Right cardiac atrium (tissue), 5 donors: ENCODE measurements at places on chromosomes 6 and 20.

DNA sequence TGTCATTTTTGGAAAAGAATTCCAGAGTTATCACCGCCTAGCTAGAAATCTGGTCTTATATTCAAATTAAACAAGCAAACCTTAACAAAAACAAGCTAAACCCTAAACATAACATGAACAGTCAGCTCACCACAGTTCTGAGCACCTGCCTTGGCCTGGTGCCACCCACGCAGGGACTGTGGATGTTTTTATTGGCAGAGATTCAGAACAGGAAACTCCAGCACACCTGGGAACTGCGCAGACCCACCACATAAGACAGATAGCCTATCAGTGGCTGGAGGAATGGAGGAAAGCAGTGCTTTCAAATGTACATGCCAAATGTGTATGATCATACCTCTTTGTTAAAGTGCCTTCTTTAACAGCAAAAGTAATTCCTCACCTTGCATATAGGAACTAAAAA, 8.9 kb downstream of the SLC16A10 start:
- DNase-seq, result no peak

DNA sequence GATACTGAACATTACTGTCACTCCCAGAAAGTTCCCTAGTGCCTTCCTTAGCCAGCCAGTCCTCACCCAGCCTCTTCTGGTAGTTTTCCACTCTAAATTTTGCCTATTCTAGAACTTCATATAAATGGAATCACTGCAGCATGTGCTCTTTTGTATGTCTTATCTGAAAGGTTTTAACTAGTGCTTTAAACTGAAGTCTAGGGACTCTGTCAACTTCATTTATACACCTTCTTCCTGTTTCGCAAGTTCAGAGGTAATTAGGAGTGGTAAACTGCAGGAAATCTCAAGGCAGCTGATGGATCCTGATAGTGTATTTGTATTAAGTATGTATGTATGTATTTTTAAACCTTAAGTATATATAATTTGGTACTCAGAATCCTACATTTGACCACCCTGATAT, 94.3 kb downstream of the TCP11 start:
- DNase-seq, result no peak

DNA sequence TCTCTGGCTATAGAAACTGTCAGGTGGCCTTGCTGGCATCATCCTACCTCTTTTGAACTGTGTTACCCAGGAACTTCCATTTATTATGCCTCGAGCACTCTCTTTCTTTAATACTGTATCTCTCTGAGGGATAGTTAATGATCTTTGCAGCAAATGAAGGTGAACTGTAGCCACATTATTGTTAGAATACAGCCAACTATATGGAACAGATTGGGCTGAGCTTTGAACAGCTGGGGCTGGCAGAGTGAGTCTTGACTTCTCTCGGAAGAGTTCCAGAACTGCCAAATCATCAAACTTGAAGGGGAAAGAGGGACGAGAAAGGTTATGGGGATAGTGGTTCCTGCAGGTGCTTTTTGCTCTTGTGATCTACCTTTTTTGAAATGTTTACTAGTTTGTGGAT, 237.7 kb downstream of the PRL start:
- no peak for DNase-seq

DNA sequence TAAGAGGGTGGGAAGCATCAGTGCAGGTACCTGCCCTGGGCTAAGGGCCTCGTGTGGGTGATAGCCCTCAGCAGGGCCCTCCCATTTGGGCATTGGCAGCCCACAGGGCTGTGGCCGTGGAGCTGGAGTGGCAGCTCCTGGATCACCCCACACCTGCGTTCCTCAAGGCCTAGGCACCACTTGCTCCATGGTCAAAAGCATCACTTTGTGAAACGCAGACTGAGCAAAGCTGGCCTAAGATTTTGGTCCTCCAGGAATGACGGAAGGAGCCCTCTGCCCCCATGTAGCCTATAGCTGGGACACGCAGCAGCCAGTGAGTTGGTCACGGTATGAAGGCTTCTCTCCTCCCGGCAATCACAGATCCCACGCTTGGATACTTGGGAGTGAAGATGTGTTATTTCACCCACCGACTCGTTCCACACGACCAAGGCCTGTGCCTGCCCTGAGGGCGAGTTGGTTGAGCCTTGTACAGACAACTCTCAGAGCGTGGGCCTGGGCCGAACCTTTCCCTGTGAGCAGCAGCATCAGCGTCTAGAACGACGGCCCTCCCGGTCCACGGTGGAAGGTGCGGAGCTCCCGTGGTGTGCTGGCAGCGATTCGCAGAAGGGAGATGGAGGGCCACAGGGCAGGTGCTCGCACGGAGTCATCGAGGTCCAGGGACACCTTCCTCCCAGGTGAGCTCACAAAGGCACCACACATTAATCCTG, 39.7 kb downstream of the THBS2 start:
- no peak for DNase-seq

DNA sequence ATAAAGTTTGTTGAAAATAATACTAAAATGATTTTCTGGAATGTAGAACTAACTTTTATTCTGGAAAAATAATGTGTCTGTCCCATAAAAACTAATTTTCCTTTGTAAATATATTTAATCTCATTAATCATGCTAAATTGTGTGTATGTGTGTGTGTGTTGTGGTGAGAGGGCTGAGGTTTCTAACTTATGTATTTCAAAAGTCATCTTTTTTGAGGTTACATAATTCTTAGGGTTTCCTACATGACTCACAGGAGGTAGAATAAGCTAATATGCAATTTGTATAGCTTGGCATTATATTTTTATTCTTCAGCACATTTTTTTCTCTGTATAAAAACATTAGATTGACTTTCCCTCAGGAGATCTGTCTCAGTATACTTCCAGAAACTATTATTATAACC, 64.1 kb upstream of the CLVS2 start:
- DNase-seq, result no peak

- peak; percentile 74 for DNase-seq
These were observed 4.6 kb upstream of the LSM14B start for GRCh38 chr20:62117658-62118057.

GRCh38 chr6:85628353-85628752, 14.3 kb downstream of the SYNCRIP start:
- no peak for DNase-seq

- DNase-seq, result peak; percentile 79
These were observed 47.0 kb downstream of the OR2B2 start for GRCh38 chr6:27864906-27865849.

DNA sequence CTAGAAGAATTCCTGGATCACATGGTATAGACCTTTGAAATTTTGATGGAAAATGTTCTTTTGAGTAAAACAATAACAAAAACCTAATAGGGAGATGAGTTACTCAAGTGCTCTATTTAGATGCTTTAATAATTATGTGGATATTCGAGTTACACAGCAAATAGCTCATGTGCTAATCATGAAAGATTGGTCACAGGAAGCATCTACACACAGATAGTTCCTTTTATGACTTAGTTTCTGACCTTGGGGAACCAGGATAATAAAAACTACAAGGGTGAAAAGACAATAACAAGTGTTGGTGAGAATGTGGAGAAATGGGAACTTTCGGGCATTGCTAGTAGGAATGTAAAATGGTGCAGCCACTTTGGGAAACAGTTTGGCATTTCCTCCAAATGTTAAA, 19.7 kb downstream of the UBE2V1 start:
- no peak for DNase-seq

GRCh38 chr20:9515214-9515585, 810 bp downstream of the LAMP5 start:
- DNase-seq, result no peak

- DNase-seq, result no peak
These were observed 33.9 kb upstream of the PRSS16 start for GRCh38 chr6:27213544-27214125.

DNA sequence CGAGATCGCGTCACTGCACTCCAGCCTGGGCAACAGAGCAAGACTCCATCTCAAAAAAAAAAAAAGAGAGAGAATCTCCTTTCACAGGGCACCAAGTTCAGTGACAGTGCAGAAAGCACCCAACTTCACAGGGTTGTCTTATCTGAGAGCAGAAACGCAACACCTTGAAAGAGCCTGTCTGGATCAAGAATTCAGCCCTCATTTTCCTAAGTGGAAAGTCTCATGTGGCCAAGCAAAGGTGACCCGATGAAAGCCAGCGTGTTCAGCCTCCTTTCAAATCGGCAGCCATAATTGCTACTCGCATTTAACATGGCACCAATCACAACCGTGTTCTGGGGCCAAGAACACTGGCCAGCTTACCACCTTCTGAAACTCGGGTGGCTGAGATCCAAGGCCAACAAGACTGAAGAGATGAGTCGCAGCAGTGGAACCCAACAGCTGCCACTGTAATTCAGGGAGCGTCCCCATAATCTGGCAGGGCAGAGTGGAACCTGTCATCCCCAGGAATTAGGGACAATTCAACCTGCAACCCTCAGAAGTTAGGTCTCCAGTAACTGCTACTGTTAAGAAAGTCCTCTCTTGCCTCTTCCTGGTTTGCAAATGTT, 536.7 kb upstream of the JARID2 start:
- no peak for DNase-seq

- no peak for DNase-seq
These were observed 863.1 kb downstream of the MAFB start for GRCh38 chr20:39825950-39826349.

DNA sequence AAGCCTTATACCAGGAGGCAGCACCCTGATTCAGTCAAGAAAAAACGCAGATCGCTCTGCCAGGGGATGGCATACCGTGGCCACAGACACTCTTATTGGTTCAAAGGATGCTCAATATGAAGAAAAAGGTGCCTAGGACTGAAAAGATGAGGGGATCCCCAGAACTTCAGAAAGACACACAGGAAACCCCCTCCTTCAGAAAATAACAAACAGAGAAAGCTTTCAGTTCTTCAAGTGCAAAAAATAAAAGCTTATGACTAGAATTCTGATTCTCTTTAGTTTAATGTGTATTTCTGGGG, 17.7 kb upstream of the MYB start:
- DNase-seq, result no peak

DNA sequence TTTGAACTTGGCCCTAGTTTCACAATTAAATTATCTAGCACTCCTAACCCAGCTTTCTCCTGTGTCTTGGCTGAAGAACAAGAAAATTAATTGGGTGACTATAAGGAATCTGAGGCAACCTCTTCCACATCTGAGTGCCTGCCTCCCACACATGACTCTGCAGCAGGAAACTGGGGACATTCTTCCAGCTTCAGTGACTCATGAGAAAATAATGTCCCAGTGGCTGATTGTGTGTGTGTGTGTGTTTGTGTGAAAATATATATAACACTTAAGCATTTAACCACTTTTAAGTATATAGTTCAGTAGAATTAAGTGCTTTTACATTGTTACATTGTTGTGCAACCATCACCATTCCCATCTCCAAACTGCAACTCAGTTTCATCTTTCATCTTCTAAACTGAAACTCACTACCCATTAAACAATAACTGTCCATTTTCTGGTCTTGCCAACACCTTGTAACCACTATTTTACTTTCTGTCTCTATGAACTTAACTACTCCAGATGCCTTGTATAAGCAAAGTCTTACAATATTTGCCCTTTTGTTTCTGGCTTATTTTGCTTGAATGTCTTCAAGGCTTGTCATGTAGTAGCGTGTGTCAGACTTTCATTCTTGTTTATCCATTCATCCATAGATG, 8.7 kb downstream of the TRIM38 start:
- no peak for DNase-seq

- peak; percentile 43 for DNase-seq
These were observed 1.4 kb upstream of the CHD6 start for GRCh38 chr20:41619360-41620100.

GRCh38 chr6:26156850-26157250, 69.6 kb downstream of the HFE start:
- DNase-seq, result peak; percentile 82

DNA sequence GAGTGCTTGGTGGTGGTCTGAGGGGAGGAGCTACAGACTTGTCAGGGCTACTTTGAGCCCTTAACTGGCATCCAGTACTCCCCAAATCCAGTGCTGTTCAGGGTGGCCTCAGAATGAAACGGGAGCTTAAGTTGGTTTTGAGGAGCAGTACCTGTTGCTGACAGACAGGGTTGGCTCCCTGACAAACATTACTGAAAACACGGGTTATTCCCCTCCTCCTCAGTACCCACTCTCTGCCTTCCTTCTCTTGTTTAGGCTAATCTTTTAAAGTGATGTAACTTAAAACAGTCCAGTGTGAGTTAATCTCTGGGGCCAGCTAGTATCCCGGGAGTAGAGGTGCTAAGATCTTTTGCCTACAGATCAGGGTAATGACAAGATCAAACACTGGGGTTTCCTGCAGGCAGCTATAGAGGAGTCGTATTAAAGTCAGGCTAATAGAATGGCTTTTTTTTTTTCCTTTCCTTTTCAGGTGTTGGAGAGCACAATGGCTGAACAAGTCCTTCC, 3.7 kb downstream of the TNFAIP3 start:
- DNase-seq, result no peak

DNA sequence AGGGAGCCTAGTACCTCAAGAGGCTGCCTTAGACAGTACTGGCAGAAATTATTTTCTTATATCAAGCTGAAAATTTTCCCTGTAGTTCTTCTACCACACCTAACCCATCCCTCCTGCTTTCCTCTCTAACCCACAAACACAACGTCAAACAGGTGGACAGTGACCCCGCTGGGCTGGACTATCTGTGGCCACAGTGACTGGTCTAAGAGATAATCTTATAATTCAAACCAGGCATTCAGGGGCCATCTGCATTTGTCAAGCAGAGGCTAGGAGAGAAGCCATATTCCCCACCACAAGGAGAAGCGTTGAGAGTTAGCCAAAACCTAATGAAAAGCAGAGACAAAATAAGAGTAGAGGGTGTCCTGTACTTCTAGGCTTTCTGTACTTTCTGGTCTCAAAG, 8.2 kb downstream of the HDDC2 start:
- no peak for DNase-seq

DNA sequence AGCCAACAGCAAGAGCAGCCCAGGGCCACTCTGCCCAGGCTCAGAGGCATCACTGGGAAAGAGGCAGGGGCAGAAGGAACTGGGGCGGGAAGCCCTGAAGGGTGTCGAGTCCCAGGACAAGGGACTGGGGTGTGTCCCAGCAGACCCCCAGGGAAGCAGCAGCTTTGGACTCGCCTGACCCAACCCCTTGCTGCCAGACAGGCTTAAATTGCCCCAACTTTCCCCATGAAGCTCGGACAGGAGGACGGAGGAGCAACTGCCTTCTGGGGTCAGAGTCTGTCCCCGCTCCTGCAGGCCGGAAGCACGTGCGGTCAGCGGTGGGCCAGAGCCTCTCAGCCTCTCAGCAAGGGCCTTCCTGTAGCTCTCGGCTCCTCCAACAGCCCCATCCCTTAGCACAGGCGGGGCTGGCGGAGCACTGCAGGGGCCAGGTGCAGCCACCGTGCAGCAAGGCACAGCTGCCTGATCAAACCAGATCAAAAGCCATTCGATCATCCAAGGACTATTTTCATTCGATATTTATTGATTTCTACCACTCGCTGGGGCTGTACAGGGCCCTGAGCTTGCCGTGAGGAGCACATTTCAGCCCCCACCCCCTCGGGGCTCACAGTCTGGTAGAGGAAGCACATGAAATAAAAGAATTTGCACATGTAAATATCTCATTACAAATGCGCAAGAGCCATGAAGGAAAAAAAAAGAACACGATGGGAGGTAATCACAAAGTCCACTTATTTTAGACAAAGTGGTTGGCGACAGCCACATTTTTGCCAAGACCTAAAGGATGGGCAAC, 31.8 kb upstream of the STX16 start:
- DNase-seq, result no peak

GRCh38 chr6:148358196-148358785, 15.7 kb downstream of the SASH1 start:
- no peak for DNase-seq

GRCh38 chr6:33694401-33694931, 17.0 kb downstream of the UQCC2 start:
- peak; percentile 49 for DNase-seq
